ENCODE measurements at places on chromosomes 5 and 9.

- DNase-seq: no peak
Measured at GRCh38 chr5:127621601-127622325, 27.1 kb upstream of the CTXN3 start.

DNA sequence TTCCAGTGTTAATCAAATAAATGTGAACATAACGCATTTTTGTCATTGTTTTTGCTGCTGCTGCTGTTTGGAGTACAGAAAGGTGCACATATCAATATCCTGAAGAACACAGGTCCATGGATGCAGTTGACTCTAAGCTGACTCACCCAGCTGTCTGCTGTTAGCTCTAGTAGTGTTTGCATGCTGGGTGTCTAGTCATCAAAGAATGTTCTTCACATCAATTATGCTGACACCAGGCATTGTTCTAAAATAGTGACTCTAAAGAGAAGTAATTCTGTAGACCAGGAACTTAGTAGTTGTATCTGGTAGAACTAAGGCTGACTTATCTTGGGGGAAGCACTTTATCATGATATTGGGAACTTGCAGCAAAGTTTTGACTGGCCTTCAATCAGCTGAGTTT, 55.7 kb upstream of the DPYSL3 start:
- DNase-seq: no peak

DNA sequence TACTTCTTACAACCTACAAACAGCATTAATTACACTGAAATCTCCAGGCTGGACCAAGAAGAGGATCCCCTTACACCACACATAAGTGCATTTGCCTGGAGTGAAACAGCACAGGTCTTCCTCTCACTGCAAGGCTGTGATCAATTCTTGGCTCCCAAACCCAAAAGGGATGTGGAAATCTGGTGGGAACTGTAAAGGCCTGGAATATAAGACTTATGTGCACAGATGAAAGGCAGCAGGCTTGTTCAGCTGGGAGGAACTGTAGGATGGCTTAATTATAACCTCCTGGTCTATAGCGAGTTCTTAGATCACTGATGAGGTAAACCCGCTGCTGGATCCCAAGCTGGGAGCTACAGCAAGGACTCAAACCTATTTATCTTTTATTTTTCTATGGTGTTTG, 182.9 kb upstream of the TNC start:
- DNase-seq: no peak

- no peak for DNase-seq
Measured at GRCh38 chr5:120624021-120624563, 160.0 kb downstream of the PRR16 start.

DNA sequence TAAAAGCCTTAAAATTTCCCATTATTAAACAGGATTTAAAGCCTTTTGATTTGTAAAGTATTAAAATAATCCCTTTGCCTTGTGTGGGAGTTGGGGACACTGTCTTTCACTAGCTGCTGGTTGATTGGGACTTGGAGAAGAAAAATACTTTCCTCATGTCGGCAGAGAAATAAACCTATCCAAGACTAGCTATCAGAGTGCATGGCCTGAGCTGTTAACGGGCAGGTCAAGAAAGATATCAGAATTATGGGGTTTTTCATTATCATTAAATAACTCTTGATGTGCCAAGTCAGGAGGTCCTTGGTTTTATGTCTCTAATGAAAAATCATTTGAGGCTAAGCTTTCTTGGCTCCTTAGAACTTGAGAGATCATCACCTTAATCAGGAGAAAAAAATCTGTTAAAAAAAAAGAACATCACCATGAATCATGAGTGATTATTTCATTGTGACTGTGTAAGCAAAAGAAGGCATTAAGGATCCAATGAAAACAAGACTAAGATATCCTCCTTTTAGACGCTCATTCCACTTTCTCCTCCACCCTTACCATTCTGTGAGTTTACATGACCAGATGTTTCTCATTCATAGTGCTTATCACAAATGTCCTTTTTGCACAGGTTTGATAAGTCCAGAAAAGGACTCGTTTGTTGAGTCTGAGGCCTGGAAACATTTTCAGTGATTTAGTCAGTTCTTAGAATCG, 140.4 kb upstream of the EGFLAM start:
- no peak for DNase-seq
